Stimulated activated CD4-positive, alpha-beta T cell treated with anti-CD3 and anti-CD28 coated beads, Interleukin-1b, Interleukin-23, amount 100 ng/mL, for 4 hours (primary cell): ENCODE measurements at places on chromosomes 16 and 17.

DNA sequence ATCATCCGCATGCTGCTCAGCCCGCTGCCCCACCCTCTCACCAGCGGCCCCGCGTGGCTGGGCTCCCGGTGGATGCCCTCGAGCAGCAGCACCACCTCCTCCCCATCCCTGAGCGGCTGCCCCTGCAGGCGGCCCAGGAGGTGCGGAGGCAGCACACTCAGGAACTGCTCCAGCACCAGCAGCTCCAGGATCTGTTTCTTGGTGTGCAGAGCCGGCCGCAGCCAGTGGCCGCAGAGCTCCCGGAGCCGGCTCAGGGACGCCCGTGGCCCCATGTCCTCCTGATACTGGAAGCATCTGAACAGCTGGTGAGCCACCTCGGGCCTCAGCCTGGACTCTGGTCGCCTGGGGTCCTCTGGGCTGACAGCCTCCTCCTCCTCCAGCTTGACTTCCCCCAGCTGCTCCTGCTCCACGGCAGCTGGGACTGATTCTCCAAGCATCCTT is 6.6 kb downstream of the ZSCAN10 start:
- no peak for DNase-seq

DNA sequence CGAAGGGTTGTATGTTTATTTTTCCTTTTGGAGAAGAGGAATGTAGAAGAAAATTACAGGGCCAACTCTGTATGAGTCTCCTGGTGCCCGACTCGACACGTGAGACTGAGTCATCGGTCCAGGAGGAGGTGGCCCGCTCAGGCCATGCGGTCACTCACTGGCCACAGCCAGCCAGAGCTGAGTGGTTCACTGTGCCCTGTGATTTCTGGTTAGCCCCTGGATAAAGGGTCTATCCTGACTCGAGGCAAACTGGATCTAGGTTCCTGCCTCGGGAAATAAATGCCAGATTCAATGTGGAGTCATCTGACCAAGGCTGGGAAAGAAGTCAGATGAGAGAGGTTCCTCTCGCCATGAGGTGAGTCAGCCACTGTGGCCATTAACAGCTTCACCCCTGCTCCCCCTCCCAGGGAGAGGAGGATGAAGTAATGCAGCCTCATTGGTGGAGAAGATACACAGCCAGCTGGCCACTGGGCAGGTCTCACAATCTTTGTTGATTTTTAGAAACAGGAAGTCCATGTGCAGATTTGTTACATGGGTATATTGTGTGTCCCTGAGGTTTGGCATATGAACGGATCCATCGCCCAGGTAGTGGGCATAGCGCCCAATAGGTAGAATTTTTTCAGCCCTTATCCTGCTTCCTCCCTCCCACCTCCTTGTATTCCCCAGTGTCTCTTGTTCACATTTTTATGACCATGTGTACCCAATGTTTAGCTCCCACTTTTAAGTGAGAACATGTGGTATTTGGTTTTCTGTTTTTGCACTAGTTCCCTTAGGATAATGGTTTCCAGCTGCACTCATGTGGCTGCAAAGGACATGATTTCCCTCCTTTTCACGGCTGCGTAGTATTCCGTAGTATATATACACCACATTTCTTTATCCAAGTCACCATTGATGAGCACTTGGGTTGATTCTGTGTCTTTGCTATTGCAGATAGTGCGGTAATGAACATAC is 21.7 kb upstream of the USP36 start:
- DNase-seq = no peak

- no peak for DNase-seq
These were observed 2.7 kb downstream of the CYBC1 start for GRCh38 chr17:82447876-82448275.

- no peak for DNase-seq
These were observed 8.3 kb downstream of the FHOD1 start for GRCh38 chr16:67238806-67239470.

- DNase-seq = no peak
These were observed 91.9 kb upstream of the CBX4 start for GRCh38 chr17:79930877-79931816.

DNA sequence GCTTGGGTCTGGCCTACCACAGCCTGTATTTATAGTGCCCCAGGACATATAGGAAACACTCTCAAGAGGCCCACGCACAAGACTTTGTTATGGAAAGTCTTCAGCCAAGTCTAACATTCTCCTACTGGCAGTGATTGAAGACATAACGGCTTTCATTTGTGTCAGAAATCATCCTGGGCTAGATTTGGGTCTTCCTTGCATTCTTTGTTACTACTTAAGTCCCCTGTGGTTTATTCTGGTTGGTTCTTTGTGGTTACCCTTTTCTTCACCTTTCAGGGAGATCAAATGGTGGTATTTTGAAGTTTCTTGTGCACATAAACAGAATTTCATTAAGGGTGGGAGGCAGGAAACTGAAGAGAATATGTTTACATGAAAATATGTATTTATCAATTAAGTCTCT is 37.7 kb downstream of the REXO5 start:
- DNase-seq = no peak

DNA sequence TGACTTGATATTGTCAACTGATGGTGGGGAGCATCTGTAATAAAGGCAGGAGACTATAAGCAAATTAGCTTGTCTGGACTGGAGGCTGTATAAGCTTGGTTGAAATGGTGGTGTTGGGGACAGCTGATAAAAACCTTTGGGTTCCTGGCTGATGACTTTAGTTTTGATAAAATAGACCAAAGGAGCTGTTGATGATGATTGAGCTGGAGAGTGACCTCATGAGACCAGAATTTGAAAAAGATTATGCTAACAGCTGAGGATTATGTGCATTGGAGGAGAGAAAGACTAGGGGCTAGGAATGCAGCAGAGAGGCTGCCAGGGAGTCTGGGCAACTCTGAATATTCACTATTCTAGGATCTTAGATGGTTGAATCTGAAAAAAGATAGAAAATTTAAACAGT is 8.7 kb upstream of the CDC27 start:
- DNase-seq = no peak

DNA sequence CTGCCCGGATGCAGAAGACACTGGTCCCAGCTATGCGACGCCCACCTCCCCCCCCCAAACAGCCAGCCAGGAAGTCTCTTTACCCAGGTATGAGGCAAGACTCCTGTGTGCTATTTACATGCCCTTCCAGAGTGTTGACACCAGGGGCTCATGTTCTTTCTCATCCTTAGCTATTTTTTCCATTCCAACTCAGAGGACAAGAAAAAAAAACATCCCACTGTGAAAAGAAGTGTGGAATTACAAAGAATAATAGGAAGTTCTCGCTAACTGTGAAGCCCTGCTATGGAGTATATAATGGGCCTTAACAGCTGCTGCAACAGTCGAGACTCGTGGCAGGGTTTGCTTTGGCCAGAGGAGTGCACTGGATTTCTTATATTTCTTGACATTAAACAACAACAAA is 584.9 kb downstream of the CDH13 start:
- DNase-seq = no peak

DNA sequence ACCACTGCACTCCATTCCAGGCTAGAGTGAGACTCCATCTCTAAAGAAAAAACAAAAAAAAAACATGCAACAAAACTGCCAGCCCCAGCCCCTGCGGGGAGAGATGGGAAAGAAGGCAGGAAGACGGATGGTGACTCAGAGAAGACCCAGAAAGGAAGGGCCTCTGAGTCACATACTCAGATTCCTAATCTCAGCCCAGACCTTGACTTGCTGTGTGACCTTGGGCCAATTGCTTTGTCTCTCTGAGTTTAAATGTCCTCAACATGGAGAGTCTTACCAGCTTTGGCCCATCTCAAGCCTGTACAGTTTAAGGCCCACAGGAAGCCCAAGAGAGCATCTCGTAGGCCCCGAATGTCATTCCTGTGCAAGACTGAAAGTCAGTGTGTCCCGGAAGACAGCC is 86.5 kb upstream of the LHX1 start:
- DNase-seq = no peak

GRCh38 chr17:82060001-82060380 is 5.6 kb downstream of the DUS1L start:
- no peak for DNase-seq

DNA sequence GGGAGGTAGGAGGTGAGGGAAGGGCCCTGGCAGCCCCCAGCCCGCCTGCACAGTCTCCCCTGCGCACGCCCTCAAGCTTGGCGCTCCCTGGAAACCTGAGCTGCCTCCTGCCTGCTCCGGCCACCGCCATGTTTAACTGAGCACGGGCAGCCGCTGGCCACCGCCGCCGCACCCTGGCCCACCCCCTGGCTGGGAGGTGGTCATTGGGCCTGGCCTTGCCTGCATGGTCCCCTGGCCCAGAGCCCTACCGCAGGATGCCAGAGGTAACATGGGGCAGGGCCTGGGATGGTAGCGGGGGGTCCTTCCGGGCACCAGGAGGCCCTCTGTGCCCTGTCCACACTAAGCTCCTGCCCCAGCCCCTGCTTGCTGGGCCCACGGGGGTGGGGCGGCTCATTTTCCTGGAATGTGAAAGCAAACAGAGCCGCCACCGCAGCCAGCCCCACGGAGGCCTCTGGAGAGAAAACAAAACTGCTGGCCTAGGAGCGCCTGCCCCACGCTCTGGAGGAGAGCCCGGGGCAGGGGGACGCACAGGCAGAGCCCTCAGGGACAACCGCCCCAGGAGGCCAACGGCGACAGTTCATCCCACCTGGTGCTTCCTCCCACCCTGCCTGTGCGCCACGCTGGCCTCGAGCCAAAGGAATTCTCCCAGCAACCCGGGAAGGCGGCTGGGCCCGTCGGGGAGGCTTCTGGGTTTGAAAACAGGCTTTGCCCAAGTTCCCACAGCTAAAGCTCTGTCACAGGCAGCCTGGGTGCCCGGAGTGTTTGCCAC is 8.9 kb downstream of the NHERF2 start:
- DNase-seq = no peak

GRCh38 chr16:71214746-71215381 is 15.7 kb downstream of the HYDIN start:
- DNase-seq = no peak

GRCh38 chr16:12356632-12357340 is 380.3 kb downstream of the SNX29 start:
- no peak for DNase-seq

GRCh38 chr17:72539981-72540897 is 419.4 kb downstream of the SOX9 start:
- DNase-seq = peak; percentile 55

DNA sequence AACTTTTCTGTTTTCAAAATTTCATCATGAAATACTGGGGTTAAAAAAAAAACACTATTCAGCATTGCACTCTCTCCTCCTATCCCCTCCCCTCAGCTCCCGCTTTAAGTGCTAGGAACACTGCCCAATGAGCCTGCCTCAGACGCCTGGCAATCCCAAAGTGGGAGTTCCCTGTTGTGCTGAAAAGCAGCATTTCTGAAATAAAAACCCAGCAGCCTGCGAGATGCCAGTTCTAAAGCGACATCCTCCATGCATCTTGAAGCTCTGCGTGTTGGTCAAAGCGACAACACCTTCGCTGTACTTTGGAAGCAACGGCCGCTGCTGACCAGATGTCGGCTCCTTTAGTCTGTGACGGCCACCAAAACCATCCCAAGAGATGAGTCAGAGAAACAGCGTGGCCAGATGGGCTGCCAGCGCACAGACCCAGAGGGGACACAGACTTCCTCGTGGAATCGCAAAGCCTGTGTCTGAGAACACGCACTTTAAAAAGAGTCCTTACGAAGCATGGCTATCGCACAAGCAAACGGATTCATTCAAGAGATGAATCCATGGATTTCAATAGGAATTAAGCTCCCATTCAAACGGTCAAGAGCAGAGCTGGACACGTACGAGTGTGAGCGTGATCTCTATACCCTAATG is 32.8 kb downstream of the FBXO31 start:
- no peak for DNase-seq

- no peak for DNase-seq
These were observed 208.3 kb upstream of the SALL1 start for GRCh38 chr16:51359141-51359955.

GRCh38 chr17:17719966-17720543 is 38.8 kb downstream of the RAI1 start:
- DNase-seq = no peak

GRCh38 chr16:82045465-82045864 is 10.4 kb downstream of the HSD17B2 start:
- DNase-seq = no peak

DNA sequence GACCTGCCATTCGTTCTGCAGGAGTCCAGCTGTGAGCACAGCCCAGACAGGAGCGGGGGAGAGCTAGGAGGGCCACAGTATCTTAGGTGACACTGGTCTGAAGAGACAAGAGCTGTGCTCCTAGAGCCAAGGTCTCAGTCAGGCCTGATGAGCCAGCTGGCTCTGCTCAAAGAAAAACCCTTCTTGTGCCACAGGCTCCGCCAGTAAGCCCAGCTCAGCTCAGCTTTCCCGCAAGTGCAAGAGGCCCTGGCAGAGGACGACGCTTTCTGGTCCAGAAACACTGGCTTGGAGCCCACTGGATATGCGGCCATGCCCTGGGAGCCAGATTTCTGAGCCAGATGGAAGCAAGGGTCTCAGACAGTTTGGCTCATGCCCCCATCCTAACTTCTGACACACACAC is 23.9 kb downstream of the PEMT start:
- DNase-seq = no peak
